ENCODE measurements at places on chromosomes 6 and 20.
A peak's percentile ranks its signal among the peaks of the same experiment; 100 is the strongest.

GRCh38 chr6:92354270-92354829 is 1065.0 kb downstream of the EPHA7 start:
- DNase-seq, result no peak

DNA sequence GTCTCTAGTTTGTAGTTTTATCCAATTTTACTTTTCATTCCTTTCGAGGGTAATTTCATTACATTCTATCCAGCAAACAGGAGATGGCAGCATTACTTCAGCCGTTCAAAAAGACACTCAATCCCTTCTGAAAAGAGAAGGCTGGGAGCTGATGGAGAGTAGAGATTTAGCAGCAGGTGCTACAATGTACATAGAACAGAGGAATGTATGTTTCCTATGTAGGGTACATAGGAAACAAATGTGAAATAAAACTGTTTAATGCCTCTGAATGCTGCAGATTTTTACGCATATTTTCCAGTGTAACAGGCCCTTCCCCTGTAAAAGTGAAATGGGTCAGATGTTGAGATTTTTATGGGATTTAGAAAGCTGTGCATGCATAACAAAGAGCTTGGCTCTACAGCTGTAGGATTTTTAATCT is 16.0 kb downstream of the RPS12 start:
- DNase-seq, result no peak

DNA sequence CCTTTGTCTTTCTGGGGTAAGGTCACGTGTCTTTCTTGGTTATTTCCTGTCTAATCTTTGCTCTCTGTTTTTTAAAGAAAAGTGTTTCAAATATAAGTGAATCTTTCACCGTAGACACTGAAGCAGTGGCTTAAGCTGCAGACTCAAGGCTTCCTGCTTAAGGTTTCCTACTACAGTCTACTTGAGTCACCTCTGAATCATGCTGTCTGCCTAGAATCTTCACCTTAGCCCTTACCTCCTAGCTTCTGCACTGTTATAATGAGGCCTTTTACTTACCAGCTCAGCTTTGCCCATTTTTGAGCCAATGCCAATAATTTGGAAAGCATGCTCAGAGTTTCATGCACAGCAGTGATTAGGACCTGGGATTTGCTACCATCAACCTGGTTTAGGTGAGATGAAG is 30.6 kb downstream of the ADGRF4 start:
- DNase-seq, result no peak

DNA sequence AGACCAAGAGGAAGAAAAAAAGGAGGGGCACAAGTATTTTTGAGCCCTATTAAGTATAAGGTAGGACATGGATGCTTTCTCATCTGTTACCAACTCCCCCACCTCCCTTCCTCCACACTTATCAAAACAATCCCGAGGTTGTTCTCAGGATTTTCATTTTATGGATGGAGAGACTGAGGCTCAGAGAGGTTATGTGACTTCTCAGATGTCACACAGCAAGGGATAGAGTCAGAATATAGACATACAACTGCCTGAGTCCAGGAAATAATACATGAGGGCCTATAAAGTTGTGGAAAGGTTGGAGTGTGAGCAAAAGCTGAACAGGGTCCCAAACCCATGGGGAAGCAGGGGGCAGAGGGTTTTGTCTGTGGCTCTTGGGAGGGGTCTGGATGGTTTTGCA is 19.3 kb downstream of the KCNK17 start:
- DNase-seq, result no peak

DNA sequence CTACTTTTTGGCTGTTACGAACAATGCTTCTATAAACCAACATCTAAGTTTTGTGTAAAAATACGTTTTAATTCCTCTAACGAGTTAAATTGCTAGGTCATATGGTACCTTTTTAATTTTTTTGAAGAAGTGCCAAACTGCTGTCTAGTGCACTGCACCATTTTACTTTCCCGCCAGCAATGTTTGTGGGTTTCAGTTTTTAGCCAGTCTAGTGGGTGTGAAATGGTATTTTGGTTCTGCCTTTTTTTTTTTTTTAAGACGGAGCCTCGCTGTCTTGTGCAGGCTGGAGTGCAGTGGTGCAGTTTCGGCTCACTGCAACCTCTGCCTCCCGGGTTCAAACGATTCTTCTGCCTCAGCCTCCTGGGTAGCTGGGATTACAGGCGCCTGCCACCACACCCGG is 34.1 kb upstream of the BAG2 start:
- no peak for DNase-seq

DNA sequence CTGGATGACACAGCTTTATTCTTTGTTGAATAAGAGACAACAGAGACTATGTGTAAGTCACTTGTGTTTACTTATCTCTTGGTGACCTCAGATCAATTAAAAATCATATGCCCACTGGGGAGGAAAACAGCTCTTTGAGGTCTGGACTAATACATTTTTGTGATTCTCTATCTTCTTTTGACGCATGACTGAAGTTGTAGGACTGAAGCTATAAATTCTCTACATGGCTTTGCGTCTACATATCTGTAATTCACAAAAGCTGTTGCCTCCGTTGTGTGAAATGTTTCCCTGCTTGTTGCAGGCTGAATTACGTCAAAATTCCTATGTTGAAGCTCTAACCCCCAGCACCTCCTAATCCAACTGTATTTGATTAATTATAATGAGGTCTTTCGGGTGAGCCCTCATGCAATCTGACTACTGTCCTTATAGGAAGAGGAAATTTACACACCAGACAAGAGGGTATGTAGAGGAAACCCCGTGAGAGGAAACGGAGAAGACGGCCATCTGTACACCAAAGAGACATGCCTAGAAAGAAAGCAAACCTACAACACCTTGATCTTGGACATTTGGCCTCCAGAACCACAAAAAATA is 481.6 kb downstream of the PRKN start:
- no peak for DNase-seq

GRCh38 chr6:35651244-35651643 is 37.5 kb downstream of the FKBP5 start:
- DNase-seq, result no peak

DNA sequence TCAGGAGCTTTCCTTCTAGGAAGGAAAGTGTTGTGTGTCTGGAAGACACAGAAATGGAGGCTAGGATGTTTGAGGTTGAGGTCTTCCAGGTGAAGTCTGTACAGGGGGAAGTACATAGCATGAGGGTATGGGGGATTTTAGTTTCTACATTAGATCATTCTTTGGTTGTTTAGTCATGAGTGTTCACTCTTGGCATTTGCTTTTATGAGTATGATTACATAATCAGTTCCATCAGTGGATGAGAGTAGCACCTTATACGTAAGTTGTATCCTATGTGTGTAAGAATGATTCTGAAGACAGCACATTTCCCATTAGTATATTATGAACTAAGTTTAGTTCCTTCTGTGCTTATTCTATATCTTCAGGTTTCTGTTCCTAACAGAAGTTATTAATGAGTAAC is 1.9 kb downstream of the CDYL start:
- no peak for DNase-seq

GRCh38 chr20:2838170-2838797 is 2.2 kb downstream of the PCED1A start:
- DNase-seq, result no peak

- DNase-seq, result peak; percentile 48
These were observed 247.5 kb downstream of the TMEM242 start for GRCh38 chr6:157075549-157076450.

GRCh38 chr6:141488488-141488887 is 644.2 kb upstream of the GJE1 start:
- DNase-seq, result no peak

- DNase-seq, result no peak
These were observed 68.2 kb downstream of the TBC1D7 start for GRCh38 chr6:13260101-13260598.

GRCh38 chr20:25300496-25301170 is 52.7 kb downstream of the PYGB start:
- DNase-seq, result no peak

- no peak for DNase-seq
These were observed 4.7 kb upstream of the DNAJC5 start for GRCh38 chr20:63890201-63890576.

DNA sequence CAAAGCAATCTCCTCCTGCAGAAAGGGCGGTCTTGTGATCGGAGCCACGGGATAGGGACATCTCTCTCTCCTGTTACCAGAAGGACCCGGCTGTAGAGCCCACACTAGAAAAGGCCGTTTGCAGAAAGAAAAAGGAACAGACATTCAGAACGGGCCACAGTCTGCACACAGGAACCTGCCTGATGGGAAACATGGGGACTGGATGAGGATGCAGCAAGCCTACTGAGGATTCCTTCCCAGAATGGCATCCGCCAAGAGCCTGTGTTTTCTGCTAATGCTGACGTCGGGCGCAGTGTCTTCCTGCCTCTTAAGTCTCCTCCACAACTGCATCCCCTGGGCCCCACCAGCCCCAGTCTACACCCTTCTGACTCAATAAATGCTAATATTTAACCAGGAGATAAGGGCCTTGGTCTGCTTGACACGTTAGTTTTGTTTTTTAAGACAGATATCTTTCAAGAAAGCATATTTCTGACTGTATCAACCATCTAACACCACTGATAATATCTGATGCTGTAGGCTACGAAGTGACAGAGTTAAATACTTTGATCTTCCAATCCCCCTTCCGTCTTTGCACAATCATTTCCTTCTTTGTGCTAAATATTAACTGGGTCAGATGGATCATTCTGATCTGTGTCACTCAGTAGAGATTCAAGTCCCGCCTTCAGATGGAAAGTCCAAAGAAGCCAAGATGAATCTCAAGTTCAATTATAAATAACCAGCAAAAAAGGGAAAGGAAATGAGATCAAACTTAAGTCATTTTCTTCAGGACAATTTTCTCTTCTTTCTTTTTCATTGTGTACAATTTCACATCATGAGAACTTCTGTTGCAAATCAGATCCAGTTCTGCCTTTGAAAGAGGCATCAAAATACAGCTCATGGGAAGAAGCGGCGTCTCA is 20.7 kb downstream of the FAM50B start:
- DNase-seq, result no peak

DNA sequence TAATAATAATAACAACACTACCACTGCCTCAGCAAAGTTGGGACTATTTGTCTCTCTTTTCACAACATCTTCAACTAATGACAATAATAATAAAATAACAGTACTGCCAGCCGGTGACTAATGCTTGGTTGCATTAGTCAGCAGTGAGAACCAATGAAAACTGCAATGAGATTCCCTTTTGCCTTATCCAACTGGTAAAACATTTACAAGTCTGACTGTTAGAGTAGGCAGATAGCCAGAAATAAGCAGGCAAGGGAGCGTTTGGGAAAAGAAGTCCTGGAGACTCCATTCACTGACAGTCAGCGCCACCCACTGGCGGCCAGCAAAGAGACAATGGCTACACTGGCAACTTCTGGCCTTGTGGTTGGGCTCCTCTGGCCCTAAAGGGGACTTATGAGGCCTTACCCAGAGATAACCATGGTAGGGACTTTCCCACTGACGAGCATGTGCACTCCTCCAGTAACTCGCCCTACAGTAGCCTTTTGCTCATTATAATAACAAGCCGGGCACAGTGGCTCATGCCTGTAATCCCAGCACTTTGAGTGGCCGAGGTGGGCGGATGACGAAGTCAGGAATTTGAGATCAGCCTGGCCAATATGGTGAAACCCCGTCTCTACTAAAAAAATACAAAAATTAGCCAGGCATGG is 3.4 kb upstream of the NSFL1C start:
- peak; percentile 99 for DNase-seq

DNA sequence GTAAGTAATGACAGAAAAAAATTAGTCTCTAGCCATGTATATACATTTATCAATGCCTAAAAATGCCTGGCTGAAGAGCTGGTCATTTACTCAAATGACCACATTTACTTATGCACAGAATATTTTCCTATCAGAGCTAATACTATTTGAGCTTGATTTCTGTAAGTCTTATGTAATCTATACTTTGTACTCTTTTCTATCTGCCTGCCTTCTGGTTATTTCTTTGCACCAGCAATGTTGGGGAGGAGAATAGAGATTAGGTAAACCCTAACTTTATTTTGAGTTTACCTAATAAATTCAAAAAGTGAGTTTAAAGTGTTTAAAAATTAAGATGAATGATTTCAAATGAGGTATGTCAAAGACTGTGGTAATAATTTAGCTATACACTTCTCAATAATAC is 3.7 kb downstream of the CALHM5 start:
- no peak for DNase-seq

GRCh38 chr6:137927777-137928218 is 60.7 kb downstream of the TNFAIP3 start:
- no peak for DNase-seq

DNA sequence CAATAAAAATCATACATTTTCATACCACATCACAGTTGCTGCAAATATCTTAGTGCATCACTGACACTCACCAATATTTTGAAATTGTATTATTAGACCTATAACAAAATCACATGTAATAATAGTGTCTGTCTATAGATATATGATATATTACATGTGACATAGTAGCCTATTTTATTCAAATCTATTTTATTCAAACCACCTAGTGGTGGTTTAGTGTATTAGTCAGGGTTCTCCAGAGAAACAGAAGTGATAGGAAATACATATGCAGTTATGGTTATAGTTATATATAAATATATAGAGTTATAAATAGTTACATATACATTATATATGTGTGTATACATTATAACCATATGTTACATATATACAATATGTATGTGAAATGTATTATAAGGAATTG is 366.5 kb upstream of the ARID1B start:
- DNase-seq, result no peak

DNA sequence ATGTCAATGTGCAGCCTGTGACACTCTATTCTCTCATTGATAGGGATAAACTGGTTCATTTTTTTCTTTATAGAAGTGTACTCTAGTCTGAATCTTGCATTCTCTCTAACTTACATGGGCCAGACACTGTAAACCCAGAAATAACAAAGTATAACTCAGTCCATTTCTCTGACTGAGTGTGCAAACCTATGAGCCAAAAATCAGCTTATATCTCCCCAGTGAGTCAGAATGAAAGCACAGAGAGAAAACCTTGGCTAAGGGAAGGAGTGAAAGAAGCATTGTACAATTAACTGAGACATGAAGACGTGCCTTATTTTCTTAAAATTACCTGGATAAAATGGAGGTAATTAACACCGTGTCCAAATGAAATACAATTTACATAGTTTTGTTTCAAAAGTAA is 436.9 kb upstream of the IMPG1 start:
- DNase-seq, result no peak
